ENCODE measurements at places on chromosomes 11 and 22. TPM values are rescaled to one million over a fixed set of nuclear protein-coding genes. Genes with fewer than 3 reads are reported as not detected.

GRCh38 chr22:48138855-48139254 lies 1376.4 kb downstream of the TBC1D22A start:
- no peak for DNase-seq

- no peak for DNase-seq
Measured at GRCh38 chr11:66417000-66417399, 3.8 kb upstream of the NPAS4 start.

GRCh38 chr22:46970411-46971098 lies 208.1 kb downstream of the TBC1D22A start:
- no peak for DNase-seq

GRCh38 chr11:78420796-78421209 lies 3.2 kb upstream of the GAB2 start:
- DNase-seq: peak; percentile 80

DNA sequence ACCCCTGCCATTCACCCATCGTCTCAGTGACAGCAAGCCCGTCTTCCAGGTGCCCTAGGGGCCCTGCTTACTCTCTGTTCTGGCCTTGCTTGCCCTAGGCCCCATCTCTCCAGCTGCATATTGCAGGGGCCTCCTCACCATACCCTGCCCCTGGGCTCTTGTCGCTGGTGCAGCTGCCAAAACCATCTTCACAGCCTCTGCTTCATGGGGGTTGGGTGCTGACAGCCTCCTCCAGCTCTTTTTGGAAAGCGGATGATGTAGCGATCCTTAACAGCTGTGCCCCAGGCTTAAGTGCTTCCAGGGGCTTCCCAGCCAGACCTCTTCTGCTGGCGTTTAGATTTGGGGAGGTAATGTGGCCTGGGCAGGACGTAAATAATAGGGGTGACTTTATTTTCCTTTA lies 61.2 kb upstream of the SUSD2 start:
- no peak for DNase-seq

DNA sequence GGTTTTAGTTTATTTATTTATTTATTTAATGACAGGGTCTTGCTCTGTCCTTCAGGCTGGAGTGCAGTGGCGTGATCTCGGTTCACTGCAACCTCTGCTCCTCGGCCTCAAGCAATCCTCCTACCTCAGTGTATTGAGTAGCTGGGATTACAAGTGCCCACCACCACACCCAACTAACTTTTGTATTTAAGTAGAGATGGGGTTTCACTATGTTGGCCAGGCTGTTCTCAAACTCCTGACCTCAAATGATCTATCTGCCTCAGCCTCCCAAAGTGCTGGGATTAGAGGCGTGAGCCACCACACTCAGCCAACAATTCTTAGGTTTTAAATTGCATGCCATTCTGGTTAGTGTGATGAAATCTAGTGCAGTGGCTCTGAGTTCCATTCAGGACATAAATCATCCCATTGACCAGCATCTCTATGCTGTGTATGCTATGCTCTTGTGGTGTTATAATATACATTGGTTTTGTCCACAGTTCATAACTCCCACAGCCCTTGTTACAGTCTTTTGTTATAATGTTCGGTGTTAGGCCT lies 28.5 kb downstream of the ZNF280B start:
- DNase-seq: peak; percentile 10

- no peak for DNase-seq
Measured at GRCh38 chr22:43018615-43019014, 3.7 kb upstream of the PACSIN2 start.

DNA sequence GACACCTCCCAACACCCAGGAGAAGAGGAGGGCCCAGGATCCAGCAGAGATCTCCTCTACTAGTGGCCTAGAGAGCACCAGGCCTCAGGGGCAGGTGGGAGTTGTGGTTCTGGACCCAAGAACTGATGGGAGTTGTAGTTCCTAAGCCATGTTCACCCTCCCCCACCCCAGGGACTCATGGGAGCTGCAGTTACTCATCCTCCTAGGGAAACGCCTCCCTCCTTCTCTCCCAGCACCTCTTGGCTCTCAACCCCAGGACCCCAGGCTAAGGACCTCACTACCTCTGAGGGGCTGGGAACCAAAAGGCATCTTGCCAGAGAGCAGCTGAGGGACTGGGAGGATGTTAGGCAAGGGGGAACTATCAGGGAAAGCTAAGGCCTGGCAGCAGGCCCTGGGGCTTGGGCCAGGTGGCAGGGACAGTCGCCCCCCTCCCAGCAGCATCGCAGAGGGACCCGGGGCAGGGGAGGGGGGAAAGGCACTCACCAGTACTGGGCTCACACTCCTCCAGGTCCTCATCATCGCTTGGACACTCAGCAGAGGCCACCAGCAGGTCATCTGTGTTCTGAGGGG lies 28.9 kb downstream of the SLC22A12 start:
- DNase-seq: peak; percentile 56

- peak; percentile 51 for DNase-seq
Measured at GRCh38 chr11:120270386-120270785, 30.4 kb downstream of the POU2F3 start.

OR2AG1 gene
- total RNA-seq: not detected

LUZP2 gene
- total RNA-seq: not detected

FZD4 gene
- total RNA-seq: 21.3 TPM

CHST1 gene
- not detected for total RNA-seq

CRYBB2 gene
- not detected for total RNA-seq

FOLR1 gene
- not detected for total RNA-seq

FCHSD2 gene
- total RNA-seq: 9.1 TPM

COPB1 gene
- 366 TPM for total RNA-seq

A4GALT gene
- 10.9 TPM for total RNA-seq

PRR33 gene
- total RNA-seq: not detected

NLRP6 gene
- not detected for total RNA-seq

CTSW gene
- 1.1 TPM for total RNA-seq

Measured in GM23248 (cell line).